ENCODE measurements at places on chromosomes 2 and 18. TPM values are rescaled to one million over a fixed set of nuclear protein-coding genes. Genes with fewer than 3 reads are reported as not detected.

The PLCD4 gene
- total RNA-seq, result 0.37 TPM

GRCh38 chr2:16023506-16024360 is 83.4 kb downstream of the MYCN start:
- no peak overlapping the region for H3K27ac ChIP-seq
- no peak overlapping the region for H3K4me3 ChIP-seq
- H3K36me3 ChIP-seq, result no peaks in the 10 kb centered on the region
- no peak for DNase-seq
- H3K4me1 ChIP-seq, result peaks cover 59% of the 10 kb centered on the region
- H3K27me3 ChIP-seq, result peaks cover 4% of the 10 kb centered on the region

DNA sequence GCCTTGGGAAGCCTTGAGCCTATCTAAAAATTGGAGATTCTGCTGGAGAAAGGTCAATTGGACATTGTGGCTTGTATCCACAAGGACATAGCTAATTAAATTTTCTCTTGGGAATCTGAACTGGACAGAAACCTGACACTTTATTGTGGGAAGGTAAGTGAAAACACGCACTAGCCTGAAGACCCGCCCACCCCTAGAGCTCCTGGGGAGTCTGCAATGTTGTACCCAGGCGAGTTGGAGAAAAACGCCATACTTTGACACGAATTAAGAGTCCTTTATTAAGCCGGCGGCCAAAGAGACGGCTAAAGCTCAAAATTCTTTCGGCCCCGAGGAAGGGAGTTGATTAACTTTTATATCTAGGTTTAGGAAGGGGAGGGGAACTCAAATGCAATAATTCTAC is 1.2 kb upstream of the ZNF892 start:
- peak overlapping the region; percentile 95 for H3K4me3 ChIP-seq
- H3K27ac ChIP-seq, result no peak overlapping the region
- no peak for DNase-seq
- peaks cover 31% of the 10 kb centered on the region for H3K4me1 ChIP-seq
- H3K27me3 ChIP-seq, result peaks cover 2% of the 10 kb centered on the region

- DNase-seq, result no peak
- no peak overlapping the region for H3K27ac ChIP-seq
- H3K4me3 ChIP-seq, result no peak overlapping the region
Measured at GRCh38 chr2:102357937-102358336, 2.3 kb downstream of the IL18R1 start.
